ENCODE measurements at places on chromosomes 11 and 22.

DNA sequence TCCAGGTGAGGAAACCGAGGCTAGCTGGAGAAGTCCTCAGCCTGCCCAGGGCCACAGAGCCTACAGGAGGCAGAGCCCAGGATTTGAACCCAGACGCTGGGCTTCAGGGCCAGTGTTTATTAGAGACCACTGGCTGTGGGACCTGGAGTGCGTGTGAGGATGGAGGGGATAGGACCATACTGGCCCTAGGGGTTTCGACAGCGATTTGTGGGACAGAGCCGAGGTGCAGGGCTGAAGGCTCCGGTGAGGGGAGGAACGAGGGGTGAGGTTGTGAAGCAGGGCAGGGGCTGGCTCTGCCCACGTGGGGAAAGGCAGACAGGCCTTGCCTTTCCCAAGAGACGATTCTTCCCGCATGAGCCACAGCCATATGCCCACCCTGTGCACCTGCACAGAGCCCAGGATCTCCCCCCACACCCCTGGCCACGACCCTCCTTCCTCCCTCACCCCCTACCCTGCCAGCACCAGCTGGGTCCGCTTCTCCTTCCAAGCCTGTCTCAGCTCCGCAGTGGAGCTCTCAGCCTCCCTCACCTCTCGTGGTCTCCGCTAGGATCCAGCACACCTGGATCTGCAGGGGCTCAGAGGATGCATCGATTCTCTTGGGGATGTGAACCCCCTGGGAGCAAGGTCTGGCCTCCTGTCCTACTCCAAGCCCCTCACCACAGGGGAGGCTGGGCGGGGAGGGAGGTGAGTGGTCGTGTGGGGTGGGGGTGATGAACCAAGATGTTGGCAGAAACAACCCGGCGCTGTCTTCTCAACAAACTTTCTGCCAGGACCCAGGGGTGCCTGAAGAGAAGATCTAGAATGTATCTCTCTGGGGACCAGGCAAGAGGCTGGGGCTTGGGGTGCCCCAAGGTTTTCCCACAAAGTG, 58.4 kb downstream of the RTL6 start:
- DNase-seq = no peak
- no peaks in the 10 kb centered on the region for H3K4me1 ChIP-seq
- no peak overlapping the region for H3K4me3 ChIP-seq
- no peaks in the 10 kb centered on the region for H3K27me3 ChIP-seq
- H3K27ac ChIP-seq = no peak overlapping the region

- H3K27me3 ChIP-seq = no peaks in the 10 kb centered on the region
- H3K36me3 ChIP-seq = no peaks in the 10 kb centered on the region
- no peak overlapping the region for H3K4me3 ChIP-seq
- H3K27ac ChIP-seq = no peak overlapping the region
- no peaks in the 10 kb centered on the region for H3K4me1 ChIP-seq
Observed at GRCh38 chr22:17009640-17010291, 1.7 kb upstream of the GAB4 start.

DNA sequence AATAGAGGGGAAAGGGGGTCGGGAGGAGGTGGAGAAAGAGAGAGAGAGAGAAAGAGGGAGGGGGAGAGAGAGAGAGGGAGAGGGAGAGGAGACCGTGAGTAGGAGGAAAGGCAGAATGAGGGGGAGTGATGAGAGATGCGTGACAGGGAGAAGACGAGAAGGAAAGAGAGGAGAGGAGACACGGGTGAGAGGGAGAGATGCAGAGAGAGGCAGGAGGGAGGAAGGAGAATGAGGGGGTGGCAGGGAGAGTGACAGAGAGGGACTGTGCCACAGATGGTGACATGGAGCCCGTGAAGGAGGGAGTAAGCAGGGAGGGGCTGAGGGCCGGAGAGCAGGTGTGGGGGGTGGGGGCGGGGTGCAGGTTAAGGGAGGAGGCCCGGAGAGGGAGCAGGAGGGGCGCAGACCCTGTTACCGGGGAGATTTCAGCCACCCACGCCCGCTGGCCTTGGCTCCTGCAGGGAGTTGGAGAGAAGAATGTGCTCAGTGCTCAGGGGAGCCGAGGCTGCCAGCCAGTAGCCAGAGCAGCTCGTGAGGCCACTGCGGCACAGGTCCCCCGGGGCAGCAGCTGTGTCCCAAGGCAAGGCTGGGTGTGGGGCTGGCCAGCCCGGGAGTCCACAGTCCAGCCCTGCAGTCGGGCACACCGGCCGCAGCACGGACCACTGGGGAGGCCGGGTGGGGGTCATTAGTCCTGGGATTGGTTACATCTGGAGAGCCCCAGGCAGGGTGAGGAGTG, at the start of gene SSTR3:
SSTR3 (minus strand) TSS at position 304 of the 733 bp plus-strand sequence. CDS start 4,674 bp downstream, outside the sequence.
- DNase-seq = no peak
- no peaks in the 10 kb centered on the region for H3K27me3 ChIP-seq
- peaks cover 5% of the 10 kb centered on the region for H3K4me1 ChIP-seq
- H3K4me3 ChIP-seq = no peak within 1 kb of the TSS

- no peaks in the 10 kb centered on the region for H3K27me3 ChIP-seq
- H3K36me3 ChIP-seq = no peaks in the 10 kb centered on the region
- DNase-seq = no peak
- no peaks in the 10 kb centered on the region for H3K4me1 ChIP-seq
Observed at GRCh38 chr11:100619484-100619883, 67.6 kb upstream of the ARHGAP42 start.

GRCh38 chr22:46007848-46008261, 30.9 kb upstream of the WNT7B start:
- no peak overlapping the region for H3K4me3 ChIP-seq
- H3K27ac ChIP-seq = no peak overlapping the region
- no peaks in the 10 kb centered on the region for H3K27me3 ChIP-seq
- DNase-seq = no peak
- H3K4me1 ChIP-seq = peaks cover 7% of the 10 kb centered on the region

DNA sequence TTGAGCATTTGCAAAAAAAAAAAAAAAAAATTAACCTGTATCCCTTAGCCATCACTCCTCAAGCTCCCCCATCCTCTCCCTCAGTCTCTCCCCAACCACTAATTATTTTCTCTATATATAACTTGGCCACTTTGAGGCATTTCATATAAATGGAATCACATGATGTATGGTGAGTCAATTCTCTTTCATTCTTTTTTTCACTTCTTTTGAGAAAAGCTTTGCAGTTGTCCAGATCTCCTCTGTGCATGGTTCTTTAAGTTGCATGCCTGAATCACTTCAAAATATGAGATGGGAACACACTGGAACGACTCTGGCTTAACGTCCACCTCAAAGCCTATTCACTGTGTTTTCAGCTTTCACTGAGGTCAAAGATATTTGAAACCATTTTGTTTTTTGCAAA, 40.7 kb downstream of the SHANK2 start:
- no peaks in the 10 kb centered on the region for H3K4me1 ChIP-seq
- H3K27me3 ChIP-seq = no peaks in the 10 kb centered on the region
- H3K4me3 ChIP-seq = no peak overlapping the region
- no peaks in the 10 kb centered on the region for H3K36me3 ChIP-seq
- peak; percentile 0 for DNase-seq

- H3K4me1 ChIP-seq = peaks cover 51% of the 10 kb centered on the region
- H3K4me3 ChIP-seq = no peak overlapping the region
- peak overlapping the region; percentile 94 for H3K27ac ChIP-seq
- no peak for DNase-seq
- H3K36me3 ChIP-seq = peaks cover 40% of the 10 kb centered on the region
Observed at GRCh38 chr22:41863472-41863871, 30.6 kb downstream of the SREBF2 start.

GRCh38 chr22:30628491-30628890, 7.1 kb upstream of the SLC35E4 start:
- no peak for DNase-seq
- H3K4me3 ChIP-seq = no peak overlapping the region
- no peaks in the 10 kb centered on the region for H3K36me3 ChIP-seq
- H3K27me3 ChIP-seq = no peaks in the 10 kb centered on the region

DNA sequence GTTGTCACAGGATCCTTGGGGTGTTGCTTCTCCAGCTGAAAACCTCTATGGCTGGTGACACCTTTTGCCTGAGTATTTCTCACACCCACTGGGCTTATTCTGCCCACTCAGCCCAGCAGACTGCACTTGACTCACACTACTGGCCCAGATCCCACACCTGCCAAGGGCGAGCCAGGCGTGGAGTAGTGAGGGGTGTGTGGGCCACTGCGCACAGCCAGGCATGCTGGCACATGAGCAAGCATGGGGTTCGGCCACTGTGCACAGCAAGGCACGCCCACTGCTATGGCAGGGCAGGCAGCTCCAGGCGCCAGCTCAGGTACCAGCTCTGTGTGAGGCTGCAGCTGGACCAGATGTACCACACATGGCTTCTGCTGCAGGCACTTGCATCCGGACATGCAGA, 116.5 kb upstream of the MTNR1B start:
- no peak for DNase-seq
- H3K4me3 ChIP-seq = no peak overlapping the region
- no peaks in the 10 kb centered on the region for H3K27me3 ChIP-seq
- no peaks in the 10 kb centered on the region for H3K4me1 ChIP-seq
